ENCODE measurements at places on chromosomes 2 and 18.
A peak's percentile ranks its signal among the peaks of the same experiment; 100 is the strongest.

GRCh38 chr18:59180150-59180845 is 39.7 kb upstream of the GRP start:
- no peak for DNase-seq

DNA sequence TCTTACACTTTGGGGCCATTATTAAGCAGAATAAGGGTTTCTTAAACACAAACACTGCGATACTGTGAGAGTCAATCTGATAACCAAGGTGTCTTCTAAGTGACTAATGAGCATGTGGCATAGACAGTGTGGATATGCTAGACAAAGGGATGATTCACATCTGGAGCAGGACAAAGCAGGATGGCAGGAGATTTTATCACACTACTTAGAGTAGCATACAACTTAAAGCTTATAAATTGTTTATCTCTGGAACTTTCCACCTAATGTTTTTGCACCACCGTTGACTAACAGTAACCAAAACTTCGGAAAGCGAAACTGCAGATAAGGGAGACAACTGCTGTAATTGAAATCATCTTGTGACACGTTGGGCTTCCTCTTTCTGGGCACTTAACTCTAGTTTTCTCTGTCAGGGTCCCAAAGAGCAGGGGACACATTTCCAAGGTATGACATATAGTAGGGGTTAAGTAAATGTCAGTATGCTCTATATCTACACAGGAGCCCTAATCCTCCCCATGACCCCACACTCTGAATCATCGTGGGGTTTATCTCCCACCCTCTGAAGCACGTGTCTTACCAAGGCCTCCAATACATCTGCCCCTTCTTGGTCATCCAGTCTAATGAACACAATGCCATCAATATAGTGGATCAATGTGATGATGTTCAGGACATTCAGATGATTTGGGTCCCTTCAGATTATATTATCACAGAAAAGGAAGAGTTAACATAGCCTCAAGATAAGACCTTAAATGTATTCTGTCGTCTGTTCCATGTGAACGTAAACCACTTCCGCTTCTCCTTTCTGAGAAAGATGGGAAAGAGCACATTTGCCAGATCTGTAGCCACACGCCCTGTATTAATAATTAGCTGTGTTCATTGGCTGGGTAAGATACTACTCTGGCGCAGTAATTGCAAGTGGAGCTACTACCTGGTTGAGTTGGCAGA is 78.7 kb downstream of the FTCDNL1 start:
- DNase-seq = no peak

DNA sequence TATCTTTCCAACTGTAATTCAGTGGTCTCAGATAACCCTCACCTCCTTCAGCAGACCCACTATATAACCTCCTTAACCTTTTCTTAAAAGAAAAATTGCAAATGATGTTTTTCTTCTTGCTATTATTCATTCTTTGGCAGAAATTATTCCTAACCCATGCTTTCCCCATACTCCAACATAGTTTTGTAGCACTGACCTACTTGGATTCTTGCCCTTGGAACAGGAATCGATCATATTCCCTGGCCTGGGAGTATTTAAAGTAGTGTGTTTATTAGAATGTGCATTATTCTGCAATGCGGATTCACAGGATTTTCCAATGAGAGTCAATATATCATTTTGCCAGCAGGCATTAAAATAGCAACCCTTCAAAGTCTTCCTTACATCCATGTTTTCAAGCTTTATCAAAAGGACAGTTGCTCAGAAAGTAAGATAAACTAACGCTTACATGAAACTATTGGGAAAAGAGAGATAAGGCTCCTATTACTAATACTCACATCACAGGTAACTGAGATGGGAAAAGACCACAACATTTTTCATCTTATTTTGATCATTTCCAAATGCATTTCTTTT is 37.4 kb downstream of the CHN1 start:
- no peak for DNase-seq

- DNase-seq = no peak
Measured at GRCh38 chr2:26631401-26632170, 9.6 kb downstream of the CIB4 start.

GRCh38 chr18:11714244-11714918 is 25.3 kb downstream of the GNAL start:
- DNase-seq = no peak

GRCh38 chr2:50754514-50754913 is 277.4 kb downstream of the NRXN1 start:
- peak; percentile 82 for DNase-seq
